Urinary bladder (tissue), 4 donors: ENCODE measurements at places on chromosomes 3 and 15.
A peak's percentile ranks its signal among the peaks of the same experiment; 100 is the strongest.

DNA sequence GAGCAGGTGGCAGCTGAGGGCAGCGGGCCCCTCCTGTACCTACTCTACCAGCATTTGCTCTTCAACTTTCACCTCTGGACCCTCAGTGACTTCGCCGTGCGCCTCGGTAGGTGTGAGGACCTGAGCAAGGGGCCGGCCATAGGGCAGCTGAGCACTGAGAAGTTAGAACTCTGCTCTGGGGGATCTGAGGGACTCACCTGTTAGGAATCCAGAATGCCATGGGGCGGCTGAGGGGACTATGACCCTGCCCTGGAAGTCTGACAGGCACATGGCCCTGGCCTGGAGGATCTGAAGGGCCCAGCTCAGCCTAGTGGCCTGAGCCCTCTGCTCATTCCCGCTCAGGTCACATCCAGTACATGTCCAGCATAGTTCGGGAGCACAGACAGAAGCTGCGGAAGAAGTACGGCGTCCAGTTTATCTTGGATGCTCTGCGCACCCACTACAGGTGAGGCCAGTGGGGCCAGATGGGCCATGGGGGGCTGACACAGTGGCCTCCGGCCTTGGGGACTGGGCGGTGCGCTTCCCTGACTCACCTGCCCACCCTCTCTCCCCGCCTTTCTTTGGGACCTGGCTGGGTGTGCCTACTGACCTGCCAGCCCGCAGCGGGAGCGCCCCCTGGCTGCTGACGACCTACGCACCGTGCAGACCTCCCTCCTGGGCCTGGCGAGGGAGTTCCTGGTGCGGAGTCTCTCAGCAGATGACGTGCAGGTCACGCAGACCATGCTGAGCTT is 18.8 kb downstream of the NBEAL2 start:
- DNase-seq, result no peak

DNA sequence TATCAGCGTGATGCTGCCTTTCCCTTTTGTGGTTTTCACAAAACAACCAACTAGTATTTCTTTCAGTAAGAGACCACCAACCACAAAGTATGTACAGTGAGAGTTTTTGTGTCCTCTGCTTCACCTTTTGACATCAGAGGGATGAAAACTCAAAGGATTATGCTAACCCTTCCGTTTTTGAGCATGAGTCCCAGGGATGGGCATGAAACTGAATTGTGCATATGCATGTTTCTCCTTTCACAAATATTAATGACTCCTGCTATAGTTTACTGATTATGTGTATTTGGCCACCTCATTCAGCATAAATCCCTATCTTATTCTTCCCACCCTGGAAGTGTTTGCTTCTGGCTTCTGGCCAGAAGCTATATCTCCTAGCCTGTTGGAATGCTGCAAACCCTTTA is 59.2 kb downstream of the RSRC1 start:
- no peak for DNase-seq

- peak; percentile 28 for DNase-seq
These were observed 439.2 kb downstream of the MCTP2 start for GRCh38 chr15:94670438-94671034.

DNA sequence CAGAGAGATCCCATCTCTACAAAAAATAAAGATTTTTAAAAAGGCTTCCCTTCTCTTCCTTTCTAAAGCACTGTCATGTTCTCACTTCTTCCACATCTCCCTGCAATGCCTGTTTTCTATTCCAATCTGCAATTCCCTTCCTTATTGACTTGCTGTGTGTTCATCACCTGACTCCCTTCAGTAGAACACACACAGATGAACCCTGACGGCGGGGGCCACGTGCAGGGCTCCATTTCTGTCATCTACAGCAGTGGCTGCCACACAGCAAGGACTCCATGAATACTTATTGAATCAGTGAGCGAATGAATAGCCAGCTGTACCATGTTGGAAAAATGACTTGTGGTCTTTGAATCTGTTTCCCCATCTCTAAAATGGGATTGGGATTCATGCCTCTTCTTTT is 26.1 kb downstream of the BHLHE40 start:
- DNase-seq, result no peak

DNA sequence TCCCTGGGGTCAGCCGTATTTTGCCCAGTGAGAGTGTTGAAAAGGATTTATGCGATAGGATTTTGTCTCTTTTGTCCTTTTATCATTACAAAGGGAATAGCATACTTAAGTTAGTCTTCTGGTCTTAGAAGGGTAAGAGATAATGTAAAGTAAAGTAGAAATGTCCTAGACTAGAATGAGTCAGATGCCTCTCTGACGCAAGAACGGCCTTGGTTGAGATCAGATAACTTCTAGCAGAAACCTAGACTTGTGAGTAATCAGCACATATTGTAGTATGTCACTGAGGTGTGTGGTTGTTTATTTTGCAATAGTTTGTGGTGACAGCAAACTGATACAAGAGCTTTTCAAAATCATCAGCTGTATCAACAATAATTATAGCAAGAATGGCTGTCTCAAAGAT is 866.1 kb downstream of the NSUN3 start:
- DNase-seq, result no peak

DNA sequence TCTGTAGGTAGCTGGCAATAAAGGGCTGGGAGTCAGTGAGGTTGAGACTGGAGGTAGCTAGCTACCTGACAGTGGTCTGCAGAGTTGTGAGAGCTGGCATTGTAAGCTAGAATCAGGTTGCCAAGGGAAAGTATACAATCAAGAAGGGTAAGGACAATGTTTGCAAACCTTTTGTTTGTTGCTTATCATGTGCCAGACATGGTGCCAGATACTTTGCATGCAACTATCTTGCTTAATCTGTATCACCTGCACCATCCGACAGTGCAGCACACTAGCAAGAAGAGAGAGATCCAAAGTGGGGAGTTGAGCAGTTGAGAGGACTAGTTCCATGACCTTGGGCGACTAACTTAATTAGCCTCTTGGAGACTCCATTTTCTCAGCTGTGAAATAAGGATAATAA is 236.4 kb downstream of the PDCD6IP start:
- no peak for DNase-seq

- DNase-seq, result no peak
These were observed 52.9 kb downstream of the BFSP2 start for GRCh38 chr3:133452641-133453319.

DNA sequence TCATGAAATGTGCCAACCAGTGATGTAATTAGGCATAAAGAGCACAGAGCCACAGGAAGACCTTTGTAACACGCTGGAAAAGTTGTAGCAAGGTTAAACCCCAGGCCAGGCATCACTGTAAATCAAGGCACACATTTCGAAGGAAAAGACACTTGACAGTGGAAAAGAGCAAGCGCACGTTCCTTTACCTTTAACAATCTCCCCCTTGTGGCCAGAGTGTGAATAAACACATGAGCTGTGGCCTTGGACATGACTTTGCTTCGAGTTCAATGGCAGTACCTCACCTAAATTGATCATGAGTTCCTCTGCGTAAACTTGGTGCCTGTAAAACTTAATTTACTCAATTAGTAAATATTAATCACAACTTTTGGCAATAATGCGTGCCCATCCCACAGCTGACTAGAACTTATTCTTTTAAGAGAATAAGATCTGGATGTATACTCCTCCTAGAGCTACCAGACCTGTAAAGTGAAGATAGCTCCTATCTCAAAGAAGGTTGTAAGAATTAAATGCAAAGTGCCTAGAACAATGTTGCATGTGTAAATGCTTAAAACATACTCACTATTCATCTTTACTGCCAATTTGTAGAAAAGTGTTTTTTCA is 757.0 kb upstream of the NECTIN3 start:
- DNase-seq, result no peak

DNA sequence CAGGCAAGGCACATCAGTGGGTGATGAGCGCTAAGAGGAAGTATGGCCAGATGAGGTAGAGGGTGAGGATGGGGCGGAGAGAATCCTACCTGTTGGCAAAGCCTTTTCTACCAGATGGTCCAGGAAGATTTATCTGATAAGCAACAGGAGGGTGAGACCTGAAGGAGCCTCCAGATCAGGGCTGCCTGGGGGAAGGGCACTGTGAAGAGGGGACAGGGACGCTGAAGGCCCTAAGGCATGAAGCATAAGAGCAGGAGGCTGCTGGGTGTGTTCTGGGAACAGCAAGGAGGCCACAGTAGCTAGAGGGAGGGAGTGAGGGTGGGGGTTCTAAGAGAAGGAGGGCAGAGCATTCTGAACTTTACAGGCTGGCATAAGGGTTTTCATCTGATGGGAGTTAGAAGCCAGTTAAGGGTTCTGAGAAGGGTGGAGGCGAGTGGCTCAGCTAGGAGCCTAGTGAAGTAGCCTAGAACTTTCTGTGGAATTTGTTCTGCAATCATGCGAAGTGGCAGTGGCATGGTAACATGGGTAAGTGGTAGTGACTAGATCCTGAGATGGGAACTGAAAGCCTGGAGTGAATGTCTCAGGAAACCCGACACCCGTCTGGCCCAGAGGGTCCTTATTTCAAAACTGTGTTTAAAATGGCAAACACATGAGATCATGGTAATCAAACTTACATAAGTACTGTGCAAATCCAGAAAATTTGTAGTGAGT is 29.9 kb downstream of the CGNL1 start:
- no peak for DNase-seq

- no peak for DNase-seq
These were observed 92.1 kb downstream of the HHLA2 start for GRCh38 chr3:108388136-108389132.

DNA sequence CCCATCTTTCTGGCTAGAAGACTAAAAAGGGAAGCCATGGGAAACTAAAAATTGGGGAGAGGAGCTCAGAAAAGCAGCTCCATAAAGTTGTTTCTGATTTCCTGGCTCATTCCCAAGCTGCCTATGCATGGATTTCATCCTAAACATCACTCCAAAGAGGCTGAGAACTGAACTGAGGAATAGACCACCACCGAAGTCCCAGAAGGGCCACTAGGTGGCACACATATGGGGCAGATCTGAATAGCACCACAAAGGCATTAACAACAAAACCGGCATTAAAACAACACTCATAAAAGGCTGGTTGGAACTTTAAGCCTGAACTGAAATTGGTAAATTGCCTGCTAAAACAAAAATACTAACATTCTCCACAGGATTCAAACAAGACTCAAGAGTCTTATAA is 106.3 kb downstream of the PLD1 start:
- no peak for DNase-seq

DNA sequence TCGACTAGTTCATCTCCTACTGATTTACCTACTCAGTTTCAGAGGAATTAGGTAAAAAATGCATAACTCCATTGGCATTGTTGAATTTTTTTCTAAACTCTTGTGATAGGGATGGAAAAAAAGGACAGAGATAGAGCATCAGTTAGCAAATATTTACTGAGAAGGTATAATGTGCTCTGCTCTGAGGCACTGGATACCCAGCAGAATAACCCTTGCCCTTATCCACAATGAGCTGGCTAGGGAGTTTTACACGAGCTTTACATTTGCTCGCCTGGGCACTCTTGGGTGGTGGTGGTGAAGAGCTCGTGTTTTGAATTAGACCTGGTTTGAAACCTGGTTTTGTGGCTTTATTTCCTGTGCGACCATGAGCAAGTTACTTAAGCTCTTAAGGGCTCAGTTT is 149.6 kb downstream of the RORA start:
- DNase-seq, result no peak

DNA sequence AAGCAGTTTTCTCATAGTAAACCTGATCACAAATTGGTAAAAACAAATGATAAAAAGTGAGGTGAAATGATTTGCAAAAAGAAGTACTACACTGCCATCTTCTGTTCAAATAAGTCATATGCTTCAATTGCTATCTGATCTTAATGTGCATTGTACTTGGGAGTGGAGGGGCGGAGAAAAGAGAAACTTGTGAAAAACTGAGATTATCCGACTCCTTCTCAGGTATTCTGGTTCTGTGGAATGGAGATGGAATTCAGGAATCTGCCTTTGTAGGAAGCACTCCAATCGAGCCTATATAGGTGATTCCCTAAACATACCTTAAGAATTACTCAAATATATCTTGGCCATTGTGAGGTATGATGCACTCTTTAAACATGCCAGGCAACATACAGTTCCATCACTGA is 180.6 kb downstream of the CHL1 start:
- DNase-seq, result no peak

DNA sequence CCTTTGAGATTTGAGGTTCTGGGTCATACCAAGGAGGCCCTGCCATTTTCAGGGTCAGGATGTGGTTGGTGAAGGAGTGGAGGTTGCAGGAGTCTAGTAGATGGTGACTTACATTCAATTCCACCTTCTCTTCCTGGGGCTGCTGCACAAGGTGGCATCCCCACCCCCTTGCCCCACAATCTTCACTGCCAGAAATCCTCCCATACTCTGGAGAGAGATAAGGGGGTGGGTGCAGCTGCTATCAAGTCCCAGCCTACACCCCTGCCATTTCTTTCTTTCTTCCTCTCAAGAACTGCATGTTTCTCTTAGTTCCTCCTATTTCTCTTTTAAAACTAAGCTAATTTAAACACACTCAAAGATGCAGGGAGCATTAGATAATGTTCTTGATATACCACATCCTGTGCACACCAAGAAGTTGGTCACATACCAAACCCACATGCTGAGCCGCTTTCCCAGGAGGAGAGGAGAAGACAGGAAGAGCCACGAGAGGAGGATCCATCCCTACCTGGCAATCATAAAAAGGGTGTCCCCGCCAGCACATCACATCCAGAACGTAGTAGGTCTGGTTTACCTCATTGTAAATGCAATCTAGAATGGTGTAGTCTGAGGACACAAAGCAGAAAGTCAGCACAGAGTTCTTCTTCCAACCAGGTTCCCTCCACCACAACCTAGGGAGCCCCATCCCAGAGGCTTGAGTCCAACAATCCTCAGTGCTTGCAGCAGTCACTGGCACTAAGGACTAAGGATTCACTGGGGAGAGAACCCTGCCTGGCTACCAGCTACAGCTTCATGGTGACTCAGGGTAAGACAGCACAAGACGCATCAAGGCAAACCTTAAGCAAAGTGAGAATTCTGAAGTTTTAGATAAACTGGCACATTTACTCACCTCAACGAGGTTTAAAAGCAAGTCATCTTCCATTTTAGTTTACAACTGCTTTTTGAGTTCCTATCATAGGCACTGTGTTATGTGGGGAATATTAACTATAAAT is 18.5 kb downstream of the SNUPN start:
- DNase-seq, result no peak

GRCh38 chr3:137906985-137907649 is 102.8 kb upstream of the CLDN18 start:
- DNase-seq, result no peak

DNA sequence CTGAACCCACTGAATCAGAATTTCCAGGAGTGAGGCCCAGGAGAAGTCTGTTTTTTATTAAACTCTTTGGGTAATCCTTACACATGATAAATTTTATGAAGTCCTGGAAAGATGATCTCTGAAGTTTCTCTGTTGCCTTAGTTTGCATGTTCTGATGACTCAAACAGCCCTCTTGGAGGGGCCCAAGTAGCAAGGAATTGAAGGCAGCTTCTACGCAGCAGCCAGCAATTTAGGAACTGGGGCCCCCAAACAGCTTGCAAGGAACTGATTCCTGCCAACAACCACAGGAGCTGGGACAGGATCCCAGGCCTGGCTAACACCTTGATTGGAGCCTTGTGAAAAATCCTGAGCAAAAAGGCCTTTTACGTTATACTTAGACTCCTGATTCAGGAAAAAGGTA is 5.4 kb upstream of the ACP3 start:
- DNase-seq, result no peak

- no peak for DNase-seq
These were observed 114.0 kb downstream of the RFTN1 start for GRCh38 chr3:16399473-16399872.

GRCh38 chr3:184459355-184459754 is 79.5 kb downstream of the CHRD start:
- DNase-seq, result no peak
